Stimulated activated CD4-positive, alpha-beta T cell treated with anti-CD3 and anti-CD28 coated beads, Interleukin-4, amount 100 ng/mL, for 24 hours (primary cell): ENCODE measurements at places on chromosomes 3 and 15.

DNA sequence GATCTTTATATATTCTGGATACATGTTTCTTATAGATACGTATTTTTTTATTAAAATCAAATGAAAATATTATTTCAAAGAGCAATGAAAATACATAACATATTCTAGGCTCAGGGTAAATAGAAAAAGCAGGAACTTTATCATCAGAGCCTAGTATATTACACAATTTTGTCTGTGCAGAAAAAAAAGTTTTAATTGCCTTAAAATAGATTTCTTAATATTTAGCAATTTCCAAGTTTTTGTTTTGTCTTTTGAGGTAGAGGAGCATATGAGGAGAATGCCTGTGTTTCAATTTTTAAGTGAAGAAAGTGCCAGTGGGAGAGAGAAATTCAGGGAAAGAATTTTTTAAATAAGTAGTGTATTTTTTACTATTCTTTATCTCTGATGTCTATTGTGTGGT is 10.5 kb downstream of the CAPN7 start:
- DNase-seq: no peak

GRCh38 chr3:14290631-14291385 is 111.6 kb upstream of the SLC6A6 start:
- no peak for DNase-seq

- DNase-seq: no peak
Observed at GRCh38 chr3:169867584-169868210, 2.0 kb downstream of the LRRC31 start.

GRCh38 chr3:142987080-142987700 is 14.2 kb upstream of the U2SURP start:
- no peak for DNase-seq

DNA sequence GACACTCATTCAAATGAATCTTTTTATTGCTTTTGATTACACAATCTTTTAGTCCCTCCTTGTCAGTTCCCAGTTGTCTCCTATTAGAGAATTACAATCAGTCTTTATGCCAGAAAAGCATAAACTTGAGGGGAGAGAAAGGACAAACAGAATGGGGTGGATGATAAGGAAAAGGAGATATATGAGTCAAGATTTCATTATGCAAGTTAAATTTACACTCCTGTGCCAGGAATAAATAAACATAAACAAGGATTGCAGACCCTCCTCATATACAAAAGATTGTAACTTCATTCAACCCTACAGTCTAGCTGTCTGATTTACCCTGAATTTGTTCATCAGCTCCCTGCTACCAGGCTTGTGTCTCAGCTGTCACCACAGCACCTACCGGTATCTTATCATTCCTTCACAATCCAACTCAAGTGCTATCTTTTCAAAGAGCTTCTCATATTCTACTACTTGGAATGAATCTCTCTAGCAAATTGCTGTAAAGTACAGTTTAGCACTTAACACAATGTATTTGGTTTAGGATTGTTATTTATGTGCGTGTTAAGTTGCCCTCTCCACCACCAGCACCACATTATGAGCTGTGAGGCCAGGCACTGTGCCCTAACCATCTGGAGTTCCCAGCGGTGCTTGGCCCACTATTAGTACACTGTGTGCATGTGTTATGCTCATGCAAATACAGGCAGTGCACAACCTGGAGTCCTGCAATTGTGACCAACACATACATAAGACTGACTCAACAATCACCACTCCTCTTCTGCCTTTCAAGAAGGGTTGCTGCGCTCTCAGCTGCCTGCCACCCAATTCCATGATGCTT is 504.1 kb downstream of the TBL1XR1 start:
- DNase-seq: no peak

DNA sequence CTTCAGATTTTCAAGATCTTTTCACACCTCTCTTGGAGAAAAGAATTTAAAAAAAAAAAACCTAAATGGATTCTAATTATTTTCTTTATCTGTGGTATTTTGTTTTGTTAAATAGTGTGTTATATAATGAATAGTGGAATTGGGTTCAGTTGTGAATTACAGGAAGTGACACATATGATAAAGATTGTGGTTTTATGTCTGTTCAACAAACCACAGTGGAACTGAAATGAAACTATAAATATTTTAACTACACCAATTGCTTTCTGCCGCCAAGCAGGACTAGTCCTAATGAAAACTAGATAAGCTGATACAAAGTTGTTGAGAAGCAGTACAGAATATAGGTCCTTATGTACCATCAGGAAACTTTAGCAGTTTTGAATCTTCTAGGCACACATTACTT is 121.6 kb downstream of the UBE2E2 start:
- DNase-seq: no peak

DNA sequence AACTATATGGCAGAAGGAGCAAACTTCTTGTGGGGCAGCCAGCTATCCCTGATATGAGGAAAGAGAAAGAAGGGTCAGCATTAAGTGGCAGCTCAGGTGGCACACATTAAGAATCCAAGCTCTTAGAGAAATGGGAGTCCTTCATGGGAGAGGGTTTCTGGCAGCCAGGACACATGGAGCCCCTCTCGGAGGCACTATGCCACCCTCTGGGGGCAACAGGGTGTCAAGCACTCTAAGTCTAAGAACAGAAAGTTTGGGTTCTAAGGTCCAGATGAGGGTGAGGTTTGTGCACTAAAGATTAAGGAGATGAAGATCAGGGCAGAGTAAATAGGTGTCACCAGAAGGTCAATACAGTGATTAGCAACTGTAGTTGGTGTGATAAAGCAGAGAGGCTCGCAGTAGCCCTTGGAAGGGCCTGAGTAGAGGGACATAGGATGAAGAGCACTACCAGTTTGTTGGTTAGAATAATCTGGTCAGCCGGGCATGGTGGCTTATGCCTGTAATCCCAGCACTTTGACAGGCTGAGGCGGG is 89.3 kb downstream of the ST6GAL1 start:
- no peak for DNase-seq

DNA sequence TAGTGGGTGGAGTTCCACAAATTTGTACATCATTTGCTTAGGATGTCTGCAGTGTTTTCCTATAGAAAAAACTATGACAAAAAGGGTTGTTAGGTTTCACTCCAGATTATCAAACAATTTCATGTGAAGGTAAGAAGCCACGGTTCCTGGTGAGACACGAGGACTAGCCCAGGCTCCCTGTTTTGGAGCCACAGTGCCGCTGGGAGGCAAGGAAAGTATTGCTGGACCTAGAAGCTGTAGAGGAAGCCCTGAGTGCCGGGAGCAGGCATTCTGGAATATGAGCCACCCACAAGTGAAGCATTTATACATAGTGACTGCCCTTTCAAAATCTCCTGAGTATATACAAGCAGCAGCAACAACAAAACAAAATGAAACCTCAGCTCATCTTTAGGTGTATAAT is 142.0 kb downstream of the GABRB3 start:
- DNase-seq: no peak

- no peak for DNase-seq
Observed at GRCh38 chr15:49286649-49287404, 116.8 kb downstream of the GALK2 start.

DNA sequence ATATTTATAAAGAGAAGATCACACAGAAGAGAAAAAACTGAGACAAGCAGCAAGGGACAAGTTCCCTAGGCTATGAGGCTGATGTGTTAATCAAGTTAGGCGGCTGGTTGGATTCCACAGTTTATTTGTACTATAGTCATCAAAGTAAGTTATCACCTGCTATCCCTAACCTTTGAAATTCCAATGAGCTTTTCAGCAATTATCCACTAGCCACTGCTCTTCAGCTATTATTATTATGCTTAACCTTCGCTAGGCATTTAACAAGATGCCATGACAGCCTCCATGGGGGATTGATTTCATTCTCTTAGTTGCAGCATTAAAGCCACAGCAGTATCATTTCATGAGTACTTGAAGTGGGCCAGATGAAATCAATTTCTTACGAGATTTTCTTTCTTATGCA is 699.5 kb upstream of the NAALADL2 start:
- no peak for DNase-seq

GRCh38 chr3:195755391-195755790 is 34.6 kb downstream of the MUC20 start:
- DNase-seq: no peak

- DNase-seq: no peak
Observed at GRCh38 chr3:30112411-30112810, 494.0 kb upstream of the TGFBR2 start.

GRCh38 chr15:59384507-59384906 is 11.8 kb upstream of the MYO1E start:
- no peak for DNase-seq

DNA sequence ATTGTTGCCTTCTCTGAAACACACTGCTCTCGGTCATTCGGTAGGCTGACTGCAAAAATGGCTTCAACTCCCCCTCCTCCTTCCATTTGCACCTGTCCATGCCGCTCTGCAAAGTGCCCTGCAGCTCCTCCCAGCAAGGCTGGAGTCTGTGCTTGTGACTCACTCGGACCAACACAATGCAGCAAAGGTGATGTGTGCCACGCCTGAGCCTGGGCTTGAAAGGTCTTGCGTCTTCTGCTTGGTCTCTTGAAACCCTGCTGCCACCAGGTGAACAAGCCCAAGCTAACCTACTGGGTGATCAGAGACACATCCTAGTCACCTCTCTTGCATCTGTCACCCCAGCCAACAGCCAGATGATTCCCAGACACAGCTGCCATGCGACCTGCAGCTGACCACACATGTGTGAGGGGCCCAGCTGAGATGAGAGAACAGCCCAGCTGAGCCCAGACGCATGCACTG is 71.1 kb downstream of the MGLL start:
- DNase-seq: no peak

DNA sequence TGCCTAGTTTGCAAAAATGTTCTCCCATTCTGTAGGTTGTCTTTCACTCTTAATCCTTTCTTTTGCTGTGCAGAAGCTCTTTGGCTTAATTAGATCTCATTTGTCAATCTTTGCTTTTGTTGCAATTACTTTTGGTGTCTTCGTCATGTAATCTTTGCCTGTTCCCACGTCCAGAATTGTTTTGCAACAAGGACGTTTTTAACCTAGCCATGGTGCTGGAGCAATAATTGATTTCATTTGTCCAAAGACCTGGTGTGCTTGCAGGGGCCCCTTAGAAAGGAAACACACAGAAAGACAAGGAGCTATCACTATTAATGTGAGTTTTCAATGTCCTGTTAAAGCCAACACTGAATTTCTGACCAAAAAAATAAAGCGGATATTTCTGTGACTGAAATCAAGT is 89.1 kb upstream of the GALNT15 start:
- no peak for DNase-seq

GRCh38 chr15:89364741-89365450 is 30.3 kb upstream of the POLG start:
- no peak for DNase-seq

DNA sequence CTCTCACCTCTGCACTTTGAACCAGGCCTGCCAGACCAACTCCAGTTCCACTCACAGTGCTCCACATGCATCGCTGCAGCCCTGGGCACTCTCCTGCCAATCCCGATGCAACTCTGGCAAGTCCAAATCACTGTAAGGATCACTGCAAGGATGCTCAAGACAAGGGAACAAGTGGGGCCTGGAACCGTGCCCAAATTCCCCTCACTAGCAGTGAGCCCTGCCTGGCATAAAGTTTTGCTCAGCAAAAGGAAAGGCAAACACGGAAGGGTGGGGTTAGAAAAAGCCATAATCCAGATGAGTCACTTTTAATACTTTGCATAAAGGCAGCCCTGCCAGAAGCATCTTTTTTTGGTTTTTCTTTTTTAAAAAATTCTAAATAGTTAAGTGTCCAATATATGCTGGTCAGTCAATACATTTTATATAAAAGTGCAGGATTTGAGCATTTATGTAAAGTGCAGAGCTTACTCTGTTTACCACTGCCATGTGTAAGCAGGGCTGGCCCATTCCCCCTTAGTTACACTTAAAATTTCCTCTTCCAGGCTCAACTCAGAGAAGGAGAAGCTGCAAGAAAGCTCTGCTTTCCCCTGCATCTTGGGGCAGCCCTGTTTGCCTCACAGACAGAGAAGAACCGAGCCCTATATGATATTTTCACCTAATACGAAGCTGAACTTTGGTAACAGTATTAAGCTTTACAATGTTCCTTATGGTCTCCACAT is 102.2 kb downstream of the CD47 start:
- DNase-seq: no peak

GRCh38 chr15:59791755-59792154 is 102.6 kb upstream of the BNIP2 start:
- DNase-seq: no peak

DNA sequence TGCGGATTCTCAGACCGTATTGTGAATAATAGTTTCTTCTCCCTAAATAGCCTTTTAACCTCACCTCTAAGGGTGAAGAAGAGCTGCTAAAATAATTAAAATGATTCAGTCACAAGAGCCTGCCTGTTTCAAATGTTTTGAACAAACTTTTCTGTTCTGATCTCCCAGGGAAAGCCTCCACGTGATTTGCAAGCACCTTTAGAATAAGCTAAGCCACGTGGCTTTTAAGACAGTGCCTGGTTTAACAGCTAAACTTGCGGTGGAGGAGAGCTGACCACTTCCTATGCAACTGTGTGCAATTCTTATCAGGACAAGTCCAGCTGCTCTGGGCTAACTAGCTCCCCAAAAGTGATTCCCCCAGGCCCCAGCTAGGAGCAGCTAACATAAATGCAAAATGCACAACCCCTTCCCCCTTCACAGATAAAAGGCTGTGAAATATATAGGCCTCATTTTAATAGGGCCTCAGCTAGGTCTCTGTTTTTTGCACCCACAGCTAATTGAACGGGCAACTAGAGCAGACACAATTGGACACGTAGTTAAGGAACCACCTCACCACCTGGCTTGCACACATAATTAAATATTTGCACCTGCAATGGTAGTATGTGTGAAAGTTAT is 401.2 kb upstream of the NR2F2 start:
- no peak for DNase-seq

- no peak for DNase-seq
Observed at GRCh38 chr15:88800026-88800425, 3.2 kb upstream of the ACAN start.

DNA sequence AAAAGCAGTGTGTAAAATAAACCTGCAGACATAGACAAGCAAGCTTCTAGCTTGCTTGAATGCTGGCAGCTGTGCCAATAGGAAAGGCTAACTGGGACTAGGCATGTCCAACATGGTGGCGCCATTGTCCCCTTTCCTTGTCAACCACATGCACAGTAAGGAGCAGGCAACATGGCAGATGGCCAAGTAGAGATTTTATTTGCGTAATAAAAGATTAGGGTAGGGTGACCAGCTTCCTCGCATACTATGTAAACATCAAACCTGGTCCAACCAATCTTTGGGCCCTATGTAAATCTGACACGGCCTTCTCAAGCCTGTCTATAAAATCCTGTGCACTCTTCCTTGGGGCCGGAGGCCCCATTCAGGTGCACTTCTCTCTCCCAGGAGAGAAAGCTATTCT is 575.4 kb upstream of the GOLIM4 start:
- DNase-seq: no peak

DNA sequence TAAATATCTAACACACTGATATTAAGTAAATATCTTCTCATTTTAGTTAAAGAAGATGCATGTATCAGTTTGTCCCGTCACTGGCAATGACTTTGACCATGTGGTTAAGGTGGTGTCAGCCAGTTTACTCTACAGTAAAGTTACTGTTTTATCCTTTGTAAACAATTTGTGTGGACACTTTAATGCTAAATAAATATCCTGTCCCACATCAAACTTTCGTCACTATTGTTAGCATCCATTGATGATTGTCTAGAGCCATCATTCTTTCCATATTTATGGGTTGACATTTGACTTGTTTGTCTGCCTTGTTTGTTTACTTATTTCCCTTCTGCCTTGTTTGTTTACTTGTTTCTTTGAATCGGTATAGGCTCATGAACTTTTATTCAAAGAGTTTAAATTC is 11.0 kb upstream of the GPD1L start:
- no peak for DNase-seq
